ENCODE measurements at places on chromosomes 12 and 14. TPM values are rescaled to one million over a fixed set of nuclear protein-coding genes. Genes with fewer than 3 reads are reported as not detected.

Gene AQP6
- not detected for total RNA-seq

Gene ITGA5
- total RNA-seq = 40.9 TPM

Gene KCNH3
- total RNA-seq = 0.41 TPM

Gene TC2N
- 43.3 TPM for total RNA-seq

Gene LBHD2
- total RNA-seq = not detected

Gene ZDHHC22
- total RNA-seq = not detected

DNA sequence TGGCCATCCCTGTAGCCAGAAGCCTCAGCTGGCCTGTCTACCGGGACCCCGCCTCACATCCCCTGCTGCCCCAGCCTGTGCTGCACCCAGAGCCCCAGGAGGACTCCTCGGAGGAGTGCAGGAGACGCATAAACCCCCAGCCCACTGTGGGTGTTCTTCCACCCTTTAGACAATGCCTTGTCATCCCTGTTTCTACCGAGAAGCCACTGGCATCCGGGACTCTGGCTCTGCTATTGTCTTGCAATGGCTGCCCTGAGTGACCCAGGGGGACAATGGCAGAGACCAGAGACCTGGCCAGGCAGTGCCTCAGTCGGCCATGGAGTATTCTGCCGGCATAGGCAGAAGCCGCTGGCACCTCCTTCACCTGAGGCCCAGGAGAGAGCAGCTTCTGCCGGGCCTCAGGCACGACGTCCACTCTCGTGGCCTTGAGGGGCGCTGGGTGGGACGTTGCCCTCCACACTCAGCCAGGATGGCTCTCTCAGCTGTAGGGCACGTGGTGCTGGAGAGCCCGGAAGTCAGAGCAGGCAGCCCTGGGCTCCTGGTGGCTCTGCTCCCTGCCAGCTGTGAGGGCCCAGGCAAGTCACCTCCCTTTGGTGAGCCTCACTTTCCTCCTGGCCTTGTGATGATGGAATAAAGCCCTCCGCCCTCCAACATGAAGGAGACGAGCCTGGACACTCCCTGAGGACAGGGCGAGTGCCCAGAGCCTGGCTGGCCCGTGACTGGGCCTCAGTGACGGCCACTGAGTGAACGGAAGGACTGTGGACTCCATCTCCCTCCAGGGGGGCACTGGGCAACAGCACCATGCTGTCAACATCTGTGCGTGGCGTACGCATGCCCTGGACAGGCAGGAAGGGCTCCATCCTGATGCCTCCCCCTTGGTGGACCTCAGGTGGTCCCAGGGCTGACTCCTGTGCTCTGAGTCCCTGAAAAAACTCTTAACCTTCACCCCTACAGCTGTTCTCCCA lies 41.0 kb downstream of the TRAFD1 start:
- H3K27ac ChIP-seq = no peak overlapping the region
- no peak overlapping the region for H3K4me3 ChIP-seq
- no peaks in the 10 kb centered on the region for H3K27me3 ChIP-seq
- no peaks in the 10 kb centered on the region for H3K4me1 ChIP-seq

- no peaks in the 10 kb centered on the region for H3K27me3 ChIP-seq
- no peak for DNase-seq
- H3K27ac ChIP-seq = no peak overlapping the region
- H3K4me1 ChIP-seq = peaks cover 13% of the 10 kb centered on the region
These were observed 93.7 kb downstream of the VCPKMT start for GRCh38 chr14:50022661-50023060.

DNA sequence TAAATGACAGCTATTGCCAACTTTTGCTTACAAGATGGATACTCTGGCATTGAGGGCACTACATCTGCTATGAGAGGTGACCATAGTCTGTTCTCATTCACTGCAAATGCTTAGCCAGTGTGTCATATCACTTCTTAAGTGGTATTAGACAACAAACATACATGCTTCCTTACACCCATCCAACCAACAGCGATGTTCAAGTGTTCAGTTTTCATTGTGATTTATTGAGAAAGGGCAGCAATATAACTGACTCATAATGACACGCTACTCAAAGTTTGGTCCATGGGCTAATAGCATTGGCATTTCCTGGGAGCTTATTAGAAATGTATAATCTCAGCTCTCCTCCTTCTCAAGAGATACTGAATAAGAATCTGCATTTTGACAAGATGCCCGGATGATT lies 181.7 kb downstream of the NPAS3 start:
- no peak overlapping the region for H3K4me3 ChIP-seq
- no peaks in the 10 kb centered on the region for H3K4me1 ChIP-seq
- no peaks in the 10 kb centered on the region for H3K36me3 ChIP-seq
- no peaks in the 10 kb centered on the region for H3K27me3 ChIP-seq
- no peak overlapping the region for H3K27ac ChIP-seq
- DNase-seq = no peak

DNA sequence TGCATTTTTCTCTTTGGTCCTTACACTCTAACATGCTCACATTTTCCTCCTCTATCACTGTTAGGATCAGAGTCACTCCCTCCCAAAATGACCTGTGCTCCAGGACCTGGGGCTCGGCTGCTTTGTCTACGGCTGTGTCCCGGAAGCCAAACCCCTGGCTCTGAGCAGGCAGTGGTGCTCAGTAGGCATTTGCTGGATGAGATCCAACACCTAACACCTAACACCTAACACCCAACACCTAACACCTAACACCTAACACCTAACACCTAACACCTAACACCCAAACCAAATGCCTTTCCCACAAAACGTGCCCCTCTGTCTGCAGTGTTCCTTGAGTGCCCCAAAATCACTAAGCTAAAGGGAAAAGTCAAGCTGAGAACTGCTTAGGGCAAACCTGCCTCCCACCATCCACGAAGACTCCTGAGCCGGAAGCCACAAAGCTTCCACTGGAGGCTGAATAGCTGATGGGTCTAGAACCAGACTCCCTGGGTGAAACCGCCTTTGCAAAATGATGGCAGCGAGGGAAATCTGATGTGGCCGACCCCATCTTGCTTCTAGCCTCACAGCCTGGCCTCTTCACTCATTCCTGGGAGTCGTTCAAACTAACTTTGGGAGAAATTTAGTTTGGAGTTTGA lies 29.2 kb downstream of the HSP90AA1 start:
- H3K36me3 ChIP-seq = peaks cover 5% of the 10 kb centered on the region
- peak; percentile 62 for DNase-seq
- H3K4me1 ChIP-seq = peaks cover 24% of the 10 kb centered on the region
- no peak overlapping the region for H3K4me3 ChIP-seq
